ENCODE measurements at places on chromosomes 4 and X. TPM values are rescaled to one million over a fixed set of nuclear protein-coding genes. Genes with fewer than 3 reads are reported as not detected.

GRCh38 chr4:149248191-149248764, 567.4 kb downstream of the IQCM start:
- H3K27me3 ChIP-seq = no peaks in the 10 kb centered on the region
- H3K4me1 ChIP-seq = no peaks in the 10 kb centered on the region
- no peak overlapping the region for H3K4me3 ChIP-seq
- no peaks in the 10 kb centered on the region for H3K36me3 ChIP-seq
- no peak overlapping the region for H3K27ac ChIP-seq

DNA sequence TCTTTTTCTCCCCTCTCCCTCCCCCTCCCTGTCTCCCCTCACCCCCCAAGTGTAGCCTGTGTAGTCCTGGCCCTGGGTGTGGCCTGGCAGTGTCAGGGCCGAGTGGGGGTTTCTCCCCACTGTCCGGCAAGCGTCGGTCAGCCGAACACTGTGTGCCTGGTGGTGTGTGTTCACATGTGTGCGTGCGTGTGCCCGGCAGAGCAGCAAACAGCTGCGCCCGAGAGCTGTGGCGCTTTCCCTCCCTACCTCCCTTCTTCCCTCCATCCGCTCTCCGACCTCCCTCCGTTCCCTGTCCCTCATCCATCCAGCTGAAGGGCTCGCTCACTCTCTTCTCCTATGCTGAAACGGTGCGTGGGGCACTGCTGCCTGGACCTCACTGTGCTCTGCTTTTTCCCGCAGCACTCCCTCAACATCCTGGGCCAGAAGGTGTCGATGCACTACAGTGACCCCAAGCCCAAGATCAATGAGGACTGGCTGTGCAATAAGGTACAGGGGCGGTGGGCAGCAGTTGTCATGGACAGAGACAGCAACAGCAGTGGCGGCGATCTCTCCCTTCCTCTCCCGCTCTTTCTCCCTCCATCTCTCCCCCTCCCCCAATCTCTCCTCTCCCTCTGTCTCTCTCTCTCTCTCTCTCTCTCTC, 17.4 kb upstream of the UBA1 start:
- no peaks in the 10 kb centered on the region for H3K4me1 ChIP-seq
- peaks cover 39% of the 10 kb centered on the region for H3K36me3 ChIP-seq

DNA sequence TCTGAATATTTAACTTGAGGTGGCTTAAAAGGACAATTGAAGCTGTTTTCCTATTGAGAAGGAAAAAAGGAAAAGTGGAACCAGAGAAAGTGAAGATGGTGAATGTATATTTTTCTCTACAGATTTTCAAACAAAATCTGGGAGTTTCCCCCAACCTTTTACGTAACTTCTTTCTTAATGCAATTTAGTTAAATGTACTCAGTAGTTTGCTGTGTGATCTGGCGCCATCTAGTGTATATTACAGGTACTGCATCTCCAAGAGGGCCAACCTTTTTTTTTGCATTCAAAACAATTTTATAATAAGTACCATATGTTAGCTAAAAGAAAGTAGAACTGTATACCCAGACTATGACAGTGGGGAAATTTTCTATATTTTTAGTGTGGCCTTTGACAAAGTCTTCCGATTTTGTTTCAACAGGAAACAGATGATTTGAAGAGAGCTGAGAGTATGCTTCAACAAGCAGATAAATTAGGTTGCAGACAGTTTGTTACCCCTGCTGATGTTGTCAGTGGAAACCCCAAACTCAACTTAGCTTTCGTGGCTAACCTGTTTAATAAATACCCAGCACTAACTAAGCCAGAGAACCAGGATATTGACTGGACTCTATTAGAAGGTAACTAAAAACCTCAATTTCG, 82.0 kb downstream of the PLS3 start:
- H3K4me3 ChIP-seq = no peak overlapping the region
- H3K36me3 ChIP-seq = no peaks in the 10 kb centered on the region
- H3K27ac ChIP-seq = no peak overlapping the region
- no peaks in the 10 kb centered on the region for H3K4me1 ChIP-seq
- peak; percentile 73 for DNase-seq

DNA sequence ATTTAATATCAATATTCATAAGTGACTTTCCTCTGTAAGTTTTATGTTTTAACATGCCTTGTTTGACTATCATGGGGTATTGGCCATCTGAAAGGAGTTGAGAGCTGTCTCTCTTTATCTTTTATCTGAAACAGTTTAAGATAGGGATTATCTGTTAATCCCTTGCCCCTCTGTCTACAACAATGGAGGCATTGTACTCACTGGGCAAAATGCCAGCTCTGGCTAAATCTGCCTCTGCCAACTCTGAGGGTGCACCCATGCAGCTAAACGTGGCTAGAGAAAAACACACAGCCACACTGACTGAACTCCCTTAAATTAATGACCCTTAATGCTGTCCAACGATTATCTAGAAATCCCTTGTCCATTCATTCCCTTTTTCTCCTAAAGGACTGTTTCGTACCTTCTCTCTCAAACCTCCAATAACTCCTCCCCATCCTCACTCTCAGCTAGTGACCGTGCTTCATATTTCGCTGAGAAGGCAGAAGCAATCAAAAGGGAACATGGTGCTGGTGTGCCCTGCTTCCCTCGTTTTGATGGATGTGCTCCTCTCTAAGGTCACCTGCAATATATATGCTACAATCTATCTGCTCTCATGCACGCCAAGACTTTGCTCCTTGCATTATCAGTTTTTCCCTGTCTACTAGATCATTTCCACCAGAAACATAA, 10.3 kb downstream of the PHKA2 start:
- H3K4me3 ChIP-seq = no peak overlapping the region
- peaks cover 1% of the 10 kb centered on the region for H3K27me3 ChIP-seq
- no peak overlapping the region for H3K27ac ChIP-seq
- DNase-seq = no peak
- H3K36me3 ChIP-seq = peaks cover 2% of the 10 kb centered on the region

The CXCL5 gene
- not detected for total RNA-seq

The HMGB2 gene
- total RNA-seq = 315 TPM

The STOX2 gene
- total RNA-seq = not detected

The SLITRK2 gene
- total RNA-seq = not detected

The WAS gene
- total RNA-seq = 99.0 TPM

Measured in activated CD4-positive, alpha-beta T cell treated with anti-CD3 and anti-CD28 coated beads, Interleukin-2, amount 10 ng/mL, durations not matched to agents 24 days and 14 days (primary cell).